ENCODE measurements at places on chromosomes 16 and 17.

- no peak for DNase-seq
Measured at GRCh38 chr17:57363998-57364643, 107.8 kb downstream of the MSI2 start.

DNA sequence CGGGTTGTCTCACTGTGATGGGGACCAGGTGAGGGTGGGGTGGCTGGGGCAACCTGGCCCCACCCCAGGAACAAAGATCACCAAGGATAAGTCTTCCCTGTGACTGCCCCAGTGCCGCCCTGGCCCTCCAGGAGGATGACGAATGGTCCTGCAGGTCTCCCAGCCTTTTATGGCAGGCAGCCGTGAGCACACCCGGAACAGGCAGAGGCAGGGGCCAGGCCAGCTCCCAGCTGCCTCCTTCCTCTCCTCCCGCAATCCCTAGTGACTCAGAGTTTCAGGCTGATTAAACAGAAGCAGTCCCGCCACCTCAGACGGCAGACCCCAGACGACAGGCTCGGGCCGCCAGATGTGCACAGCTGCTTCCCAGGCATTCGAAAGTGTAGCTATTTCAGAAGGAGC lies 13.3 kb downstream of the JUP start:
- peak; percentile 81 for DNase-seq

DNA sequence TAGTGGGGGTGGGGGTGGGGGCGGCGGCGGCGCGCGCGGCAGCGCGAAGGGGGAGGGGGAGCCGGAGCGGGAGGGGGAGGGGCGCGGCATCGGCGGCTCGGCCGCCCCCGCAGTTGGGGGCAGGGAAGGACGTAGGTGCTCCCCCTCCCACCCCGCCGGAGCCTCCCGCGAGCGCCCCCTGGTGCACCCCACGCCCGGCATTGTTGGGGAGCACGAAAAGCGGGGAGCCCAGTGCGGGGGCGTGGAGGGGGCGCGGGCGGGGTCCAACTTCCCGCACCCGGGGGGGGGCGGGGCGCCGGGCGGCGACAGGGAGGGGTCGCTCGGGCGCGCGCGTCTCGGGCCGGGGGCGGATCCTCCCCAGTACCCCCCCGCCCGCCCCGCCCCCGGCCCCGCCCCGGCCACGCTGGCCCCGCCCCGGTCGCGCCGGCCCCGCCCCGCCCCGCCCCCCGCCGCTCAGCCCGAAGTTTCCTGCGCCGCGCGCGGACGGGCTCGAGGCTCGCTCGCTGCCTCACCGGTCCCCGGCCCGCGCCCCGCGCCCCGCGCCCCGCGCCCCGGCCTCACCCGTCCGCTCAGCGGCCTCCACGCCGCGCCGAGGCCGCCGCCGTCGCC lies at the start of gene CACNA1H:
CACNA1H (plus strand) TSS at position 456 of the 609 bp plus-strand sequence. CDS start 632 bp downstream, outside the sequence.
- peak; percentile 82 for DNase-seq

- DNase-seq = peak; percentile 21
Measured at GRCh38 chr16:49473131-49473530, 99.5 kb downstream of the C16orf78 start.

GRCh38 chr16:11681556-11681955 lies 13.3 kb downstream of the SNN start:
- no peak for DNase-seq

- DNase-seq = no peak
Measured at GRCh38 chr16:50234771-50235556, 31.4 kb upstream of the ADCY7 start.

DNA sequence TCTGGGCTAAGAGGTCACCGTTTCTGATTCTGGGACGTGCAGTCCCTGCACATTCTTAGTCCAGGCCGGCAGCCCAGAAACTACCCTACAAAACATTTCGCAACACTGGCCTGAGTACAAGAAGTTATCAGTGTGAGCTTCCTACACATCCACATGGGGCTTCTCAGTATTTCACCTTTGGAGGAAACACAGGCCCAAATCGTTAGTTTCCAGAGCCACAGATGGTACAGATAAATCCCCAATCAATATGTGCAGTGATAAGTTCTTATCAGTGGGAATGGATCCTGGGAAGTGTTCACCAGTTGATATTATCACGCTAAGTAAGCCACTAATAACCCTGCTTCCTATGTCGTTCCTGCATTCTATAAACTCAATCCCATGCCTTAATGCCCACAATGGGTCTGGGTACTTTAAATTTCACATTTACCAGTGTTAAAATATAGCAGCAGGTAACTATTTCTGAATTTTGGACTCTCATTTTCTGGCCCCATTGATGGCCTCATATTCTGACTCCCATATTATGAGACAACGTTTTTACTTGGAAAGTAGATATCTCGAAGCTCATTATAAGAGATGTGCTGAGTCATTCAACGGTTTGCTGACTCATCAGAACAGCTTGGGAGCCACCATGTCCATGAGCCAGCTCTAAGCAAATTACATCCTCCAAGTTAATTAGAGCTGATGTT lies 370.2 kb upstream of the MAF start:
- DNase-seq = no peak

DNA sequence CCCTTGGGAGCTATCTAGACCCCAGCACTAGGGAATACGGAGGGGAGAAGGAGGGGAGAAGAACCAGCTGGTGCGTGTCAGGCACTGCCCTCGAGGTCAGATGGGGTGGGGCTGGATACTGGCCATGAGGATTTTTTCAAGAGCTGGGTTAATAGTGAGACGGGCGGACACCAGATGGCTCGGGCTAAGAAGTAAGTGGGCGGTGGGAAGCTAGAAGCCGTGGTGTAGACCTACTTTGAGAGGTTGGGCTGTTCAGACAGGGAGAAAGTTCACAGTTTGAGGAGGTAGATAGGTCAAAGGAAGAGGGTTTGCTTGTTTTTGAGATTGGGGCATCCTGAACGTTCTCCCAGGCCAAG lies 303.8 kb downstream of the SEC14L1 start:
- no peak for DNase-seq

DNA sequence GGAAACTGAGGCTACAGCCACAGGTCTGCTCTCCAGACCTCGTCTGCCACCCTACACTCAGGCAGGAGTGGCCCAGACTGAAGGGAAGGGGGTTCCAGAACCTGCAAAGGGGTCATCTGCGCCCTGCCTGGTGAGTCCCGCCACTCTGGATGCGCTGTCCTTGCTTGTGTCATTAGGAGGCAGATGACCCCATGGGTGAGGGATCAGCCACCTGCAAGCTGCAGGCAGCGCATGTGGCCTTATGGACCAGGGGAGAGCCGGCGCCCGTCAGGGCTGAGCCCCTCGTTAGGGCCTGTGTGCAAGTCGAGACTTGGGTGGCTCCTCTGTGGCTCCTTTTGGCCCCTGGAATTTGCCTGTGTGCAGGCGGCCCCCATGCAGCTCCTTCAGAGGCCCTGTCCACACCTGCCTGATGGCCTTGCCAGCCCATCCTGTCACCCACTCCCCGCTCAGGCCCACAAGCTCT lies 5.7 kb downstream of the ZFPM1 start:
- no peak for DNase-seq

DNA sequence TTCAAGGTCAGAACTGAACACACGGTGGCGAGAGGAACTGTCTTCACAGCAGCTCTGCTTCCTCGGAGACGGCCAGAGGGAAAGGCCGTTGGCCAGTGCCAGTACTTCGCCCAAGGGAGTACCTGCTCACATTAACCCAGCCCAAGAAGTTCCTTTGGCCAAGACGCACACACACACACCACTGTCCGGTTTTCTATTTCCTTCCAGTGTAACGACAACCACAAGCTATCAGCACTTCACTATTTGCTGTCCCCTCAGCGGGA lies 744 bp upstream of the GGNBP2 start:
- peak; percentile 86 for DNase-seq

- no peak for DNase-seq
Measured at GRCh38 chr17:68892658-68893057, 62.5 kb downstream of the ABCA8 start.

DNA sequence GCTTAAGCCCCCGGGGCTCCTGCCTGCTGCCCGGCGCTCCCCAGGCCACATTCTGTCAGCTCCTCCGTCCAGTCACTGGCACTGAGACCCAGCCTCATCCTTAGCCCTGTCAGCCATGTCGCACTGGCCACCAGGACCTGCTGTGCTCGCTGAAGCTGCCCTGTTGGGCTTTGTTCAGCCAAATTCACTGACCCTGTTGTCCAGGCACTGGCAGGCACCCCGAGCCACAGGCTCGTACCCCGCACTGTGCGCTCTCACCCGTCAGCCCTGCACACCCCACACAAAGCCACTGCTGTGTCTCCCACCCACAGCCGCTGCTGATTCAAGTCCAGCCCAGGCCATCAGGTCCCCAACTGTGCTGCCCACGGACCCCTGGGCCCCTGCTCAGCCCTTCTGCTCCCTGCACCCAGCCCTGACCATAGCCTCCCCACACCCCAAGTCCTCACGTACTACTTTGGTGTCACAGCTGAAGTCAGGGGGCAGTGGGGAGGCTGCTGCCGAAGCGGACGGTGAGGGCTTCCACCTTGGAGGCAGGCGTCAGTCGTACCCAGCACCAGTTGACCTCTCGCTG lies 131.5 kb upstream of the CHMP6 start:
- no peak for DNase-seq

DNA sequence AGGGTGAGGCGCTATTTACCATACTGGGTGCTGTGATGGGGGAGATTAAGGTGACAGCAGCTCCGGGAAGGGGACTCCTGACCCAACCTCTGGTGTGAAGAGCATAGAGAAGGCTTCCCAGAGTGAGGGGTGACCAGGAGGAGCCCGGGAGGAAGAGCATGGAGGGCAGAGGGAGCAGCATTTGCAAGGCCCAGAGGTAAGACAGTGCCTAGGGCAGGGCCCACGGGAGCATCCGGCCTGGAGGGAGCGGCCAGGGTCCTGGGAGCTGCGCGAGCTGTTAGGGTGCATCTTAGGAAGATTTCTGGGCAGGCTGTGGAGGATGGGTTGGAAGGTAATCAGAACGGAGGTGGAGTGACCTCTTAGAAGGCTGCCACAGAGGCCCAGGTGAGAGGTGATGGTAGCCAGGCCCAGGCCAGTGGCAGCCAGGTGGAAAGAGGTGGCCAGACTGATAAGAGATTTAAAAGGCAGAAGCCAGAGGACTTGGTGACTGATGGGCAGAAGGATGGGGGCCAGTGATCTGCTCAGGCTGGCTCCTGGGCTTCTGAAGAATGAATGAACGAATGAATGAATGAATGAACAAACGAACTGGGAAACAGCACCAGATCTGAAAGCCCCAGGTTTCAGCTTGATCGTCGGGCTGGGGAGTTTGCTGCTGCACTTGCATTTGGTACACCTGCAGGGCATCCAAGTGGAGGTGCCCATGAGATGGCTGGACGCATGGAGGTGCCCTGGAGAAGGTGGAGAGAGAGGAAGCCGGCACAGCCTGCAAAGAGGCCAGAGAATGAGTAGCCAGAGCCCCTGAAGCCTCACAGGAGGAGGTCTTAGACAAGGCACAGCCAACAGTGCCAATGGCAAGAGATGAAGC lies 13.0 kb upstream of the TMEM92 start:
- DNase-seq = no peak

DNA sequence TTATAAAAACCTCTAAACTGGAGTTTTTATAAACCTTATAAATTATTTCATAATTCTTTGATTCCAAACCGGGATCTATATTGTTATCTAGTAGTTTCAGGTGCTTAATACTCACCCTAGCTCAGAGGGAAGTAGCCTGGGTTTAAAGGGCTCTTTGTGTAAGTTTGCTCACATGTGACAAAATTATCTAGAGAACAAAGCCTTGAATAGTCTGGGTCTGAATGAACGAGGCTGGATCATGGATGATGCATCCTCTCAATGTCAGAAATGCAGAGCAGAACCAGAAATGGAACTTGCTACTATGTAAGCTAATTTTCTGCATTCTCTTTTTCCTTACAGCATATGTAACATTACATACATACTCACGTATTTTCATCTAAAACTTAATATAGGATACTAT lies 103.9 kb upstream of the NETO2 start:
- DNase-seq = no peak

- DNase-seq = no peak
Measured at GRCh38 chr17:9232591-9233270, 211.4 kb downstream of the NTN1 start.

- no peak for DNase-seq
Measured at GRCh38 chr17:10249271-10250010, 51.0 kb upstream of the GAS7 start.

DNA sequence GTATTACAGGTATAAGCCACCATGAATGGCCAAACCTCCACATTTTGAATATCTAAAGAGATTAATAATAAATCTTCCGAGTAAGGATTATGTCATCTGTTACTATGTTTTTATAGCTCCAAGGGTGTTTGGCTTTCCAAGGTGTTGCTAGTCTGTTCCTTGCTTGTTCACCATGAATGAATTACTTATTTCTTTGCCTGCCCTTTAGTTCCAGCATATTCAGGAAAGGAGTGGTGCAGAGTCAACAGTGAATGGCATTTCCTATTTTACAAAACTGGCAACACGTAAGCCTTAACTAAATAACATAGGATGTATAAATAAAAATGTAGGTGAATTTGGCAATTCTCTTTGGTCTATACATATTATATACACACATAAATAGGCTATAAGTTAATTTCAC lies 70.3 kb downstream of the MYO1D start:
- no peak for DNase-seq

- peak; percentile 99 for DNase-seq
Measured at GRCh38 chr17:49230636-49231562, at the start of gene PHOSPHO1. Gene PHOSPHO1 (minus strand): TSS chr17:49230787. CDS start chr17:49226691, 4,096 bp downstream.

DNA sequence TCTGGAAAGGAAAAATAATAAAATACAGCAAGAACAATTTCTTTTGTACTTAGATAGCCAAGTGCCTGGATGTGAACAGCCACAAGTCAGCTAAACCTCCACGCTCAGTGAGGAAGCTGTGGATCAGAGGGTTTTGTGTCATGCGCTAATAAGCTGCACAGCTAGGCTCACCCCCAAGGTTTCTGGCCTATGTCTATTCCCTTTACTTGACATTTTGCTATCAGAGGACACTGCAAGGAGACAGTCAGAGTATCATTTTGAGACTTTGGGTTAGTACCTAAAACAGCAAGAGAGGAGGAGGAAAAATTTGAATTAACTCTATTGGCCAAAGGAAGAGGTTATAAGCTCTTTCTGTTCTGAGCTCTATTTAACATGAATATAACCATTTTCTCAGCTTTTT lies 139.3 kb downstream of the KCNJ2 start:
- DNase-seq = no peak

GRCh38 chr16:83312015-83312717 lies 495.6 kb upstream of the HSBP1 start:
- DNase-seq = peak; percentile 57

- no peak for DNase-seq
Measured at GRCh38 chr16:89361751-89362539, 128.4 kb downstream of the ANKRD11 start.

DNA sequence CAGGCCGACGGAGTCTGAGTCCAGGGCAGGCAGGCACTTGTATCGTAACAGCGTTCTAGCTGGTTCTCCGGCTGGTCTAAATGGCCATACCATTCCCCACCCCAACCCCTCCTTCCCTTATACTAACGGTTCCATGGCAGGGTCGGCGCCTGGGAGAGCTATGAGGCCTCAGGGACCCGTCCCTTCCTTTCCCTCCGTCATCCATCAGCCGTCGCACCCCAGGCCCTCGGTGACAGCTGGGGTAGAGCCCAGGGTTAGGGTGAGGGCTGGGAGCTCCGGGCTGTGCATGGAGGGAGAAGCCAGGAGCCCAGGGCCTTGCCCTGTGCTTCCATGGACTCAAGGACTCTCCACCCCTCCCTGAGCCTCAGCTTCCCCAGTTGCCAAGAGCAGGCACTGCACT lies 101.4 kb downstream of the RBFOX3 start:
- no peak for DNase-seq

GRCh38 chr16:30615358-30616091 lies 5.3 kb upstream of the ZNF689 start:
- peak; percentile 96 for DNase-seq
